ENCODE measurements at places on chromosomes 11 and 22.

DNA sequence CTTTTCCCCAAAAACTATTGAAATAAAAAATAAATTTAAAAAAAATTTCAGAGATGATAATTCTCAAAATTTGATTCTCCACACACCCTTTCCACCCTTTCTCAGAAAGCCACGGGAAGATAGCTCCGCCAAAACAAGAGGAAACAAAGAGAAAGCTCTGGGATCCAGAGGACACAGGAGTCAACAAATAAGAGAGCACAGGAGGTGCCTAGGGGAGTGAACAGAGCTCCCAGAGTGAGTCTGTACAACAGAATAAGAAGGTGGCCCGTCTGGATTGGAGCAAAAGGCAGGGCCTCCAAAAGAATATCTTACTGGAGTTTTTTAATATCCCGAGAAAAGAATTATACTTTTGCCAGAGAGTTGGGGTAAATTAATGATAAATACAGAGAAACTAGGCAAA is 96.3 kb upstream of the DRD2 start:
- DNase-seq, result no peak

DNA sequence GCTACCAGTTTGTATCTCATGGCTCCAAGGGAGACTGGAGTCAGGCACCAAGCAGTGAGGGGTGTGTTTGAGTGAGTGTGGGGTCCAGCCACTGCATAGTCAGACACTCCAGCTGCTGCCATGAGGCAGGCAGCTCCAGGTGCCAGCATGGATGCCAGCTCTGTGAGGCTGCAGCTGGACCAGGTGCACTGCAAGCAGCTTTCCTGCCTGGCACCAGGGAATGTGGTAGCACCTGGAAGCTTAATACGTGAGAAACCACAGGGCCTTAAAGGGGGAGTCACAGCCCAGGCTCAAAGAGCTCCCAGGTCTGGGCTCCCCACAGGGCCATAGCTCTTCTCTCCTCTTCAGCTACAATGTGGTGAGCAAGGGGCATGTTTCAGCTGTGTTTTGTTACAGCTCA is 817.8 kb upstream of the LUZP2 start:
- DNase-seq, result no peak

- no peak for DNase-seq
Measured at GRCh38 chr22:42344361-42344905, 74.0 kb upstream of the TCF20 start.

DNA sequence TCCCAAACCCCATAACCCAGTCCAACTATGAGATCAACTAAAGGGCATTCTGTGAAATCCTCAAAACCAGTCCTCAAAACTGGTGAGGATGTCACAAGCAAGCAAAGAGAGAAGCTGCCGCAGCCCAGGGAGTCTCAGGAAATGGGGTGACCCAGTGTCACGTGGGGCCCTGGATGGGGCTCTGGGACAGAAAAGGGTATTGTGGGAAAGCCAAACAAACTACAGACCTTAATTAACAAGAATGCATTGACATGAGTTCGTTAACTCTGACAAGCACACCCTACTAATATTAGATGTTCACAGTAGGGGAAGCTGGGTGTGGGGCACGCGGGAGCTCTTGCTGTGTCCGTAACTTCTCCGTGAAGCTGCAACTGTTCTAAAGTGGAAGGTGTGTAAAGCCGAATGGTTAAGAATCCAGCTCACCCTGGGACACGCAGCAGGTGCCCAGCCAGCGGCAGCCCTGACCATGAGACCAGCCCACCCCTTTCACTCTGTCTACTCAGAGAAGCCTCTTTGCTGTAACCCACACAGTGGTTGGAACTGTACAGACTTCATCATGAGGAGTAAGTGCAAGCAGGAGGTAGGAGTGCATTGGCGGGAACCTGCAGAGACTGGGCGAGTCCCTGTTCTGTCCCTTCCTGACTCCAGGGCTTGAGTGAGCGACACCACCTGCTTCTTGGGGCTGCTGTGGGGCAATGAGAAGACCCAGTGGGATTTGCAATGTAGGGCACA is 17.9 kb downstream of the LINC01488 start:
- DNase-seq, result no peak

Measured in stimulated activated CD4-positive, alpha-beta T cell treated with anti-CD3 and anti-CD28 coated beads, TNF-alpha, amount 100 ng/mL, for 1 hour (primary cell).